ENCODE measurements at places on chromosomes 12 and 14.

GRCh38 chr14:31078766-31079165 lies 52.6 kb upstream of the STRN3 start:
- DNase-seq = no peak

GRCh38 chr12:15222219-15222618 lies 1.0 kb upstream of the RERG start:
- DNase-seq = no peak

DNA sequence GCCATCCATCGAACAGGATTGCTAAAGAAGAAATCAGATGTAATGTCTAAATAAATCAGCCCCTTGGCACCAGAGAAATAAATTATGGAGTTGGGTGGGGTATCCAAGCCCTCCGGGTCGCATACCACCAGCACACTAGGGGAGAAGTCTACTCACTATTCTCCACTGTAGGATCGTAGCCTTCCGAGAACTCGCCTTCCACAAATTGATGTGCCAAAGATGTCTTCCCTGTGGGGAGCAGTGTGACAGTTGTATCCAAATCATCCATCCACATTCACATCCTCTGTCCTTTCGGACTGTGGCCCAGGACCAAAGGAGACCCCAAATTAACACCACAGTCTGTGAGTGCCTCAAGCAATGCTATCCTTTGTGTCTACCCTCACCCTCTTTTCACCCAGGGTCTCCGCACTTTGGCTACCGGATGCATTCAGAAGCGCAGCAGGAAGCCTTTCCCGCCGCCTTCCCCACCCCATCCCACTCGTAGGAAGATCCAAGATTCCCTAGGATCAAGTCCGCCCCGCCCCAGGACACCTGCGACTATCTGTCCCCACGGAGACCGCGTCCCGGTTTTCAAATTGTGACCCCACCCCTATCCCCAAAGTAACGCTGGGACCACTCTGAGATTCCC lies 786 bp downstream of the RHEBL1 start:
- DNase-seq = no peak

- no peak for DNase-seq
Measured at GRCh38 chr14:21589317-21589716, 9.4 kb upstream of the OR10G3 start.

DNA sequence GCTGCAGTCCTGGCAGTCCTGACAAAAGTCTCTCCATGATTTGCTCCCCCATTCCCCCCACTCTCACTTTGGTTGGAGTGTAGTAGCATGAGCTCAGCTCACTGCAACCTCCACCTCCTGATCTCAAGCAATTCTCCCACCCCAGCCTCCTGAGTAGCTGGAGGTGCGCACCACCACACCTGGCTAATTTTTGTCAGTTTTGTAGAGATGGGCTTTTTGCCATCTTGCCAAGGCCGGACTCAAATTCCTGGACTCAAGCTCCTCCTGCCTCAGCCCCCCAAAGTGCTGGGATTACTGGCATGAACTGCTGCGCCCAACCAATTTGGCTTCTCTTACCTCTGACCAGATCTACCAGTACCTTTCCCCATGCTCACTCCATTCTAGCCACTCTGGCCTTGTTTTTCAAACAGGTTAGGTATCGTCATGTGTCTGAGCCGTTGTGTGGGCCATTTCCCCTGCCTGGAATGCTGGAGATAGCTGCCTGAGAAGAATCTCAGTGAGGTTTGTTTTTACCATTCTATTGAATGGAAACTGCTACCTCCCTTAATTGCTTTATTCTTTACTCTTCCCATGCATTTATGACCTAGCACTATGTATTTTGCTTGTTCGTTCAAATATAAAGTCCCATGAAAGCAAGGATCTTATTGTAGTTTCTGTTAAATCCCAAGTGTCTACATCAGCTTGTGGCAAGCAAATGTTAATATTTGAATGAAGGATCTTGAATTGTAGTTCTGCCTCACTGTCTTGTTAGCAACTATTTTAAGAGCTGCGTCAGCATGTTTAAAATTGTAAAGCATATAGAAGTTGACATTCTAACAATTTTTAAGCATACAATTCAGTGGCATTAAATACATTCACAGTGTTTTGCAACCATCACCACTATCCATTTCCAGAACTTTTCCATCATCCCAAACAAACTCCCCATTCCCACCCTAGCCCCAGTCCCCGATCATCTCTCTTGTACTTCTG lies 39.7 kb downstream of the CPSF6 start:
- DNase-seq = no peak

GRCh38 chr14:64676410-64677008 lies 27.7 kb upstream of the PLEKHG3 start:
- no peak for DNase-seq

DNA sequence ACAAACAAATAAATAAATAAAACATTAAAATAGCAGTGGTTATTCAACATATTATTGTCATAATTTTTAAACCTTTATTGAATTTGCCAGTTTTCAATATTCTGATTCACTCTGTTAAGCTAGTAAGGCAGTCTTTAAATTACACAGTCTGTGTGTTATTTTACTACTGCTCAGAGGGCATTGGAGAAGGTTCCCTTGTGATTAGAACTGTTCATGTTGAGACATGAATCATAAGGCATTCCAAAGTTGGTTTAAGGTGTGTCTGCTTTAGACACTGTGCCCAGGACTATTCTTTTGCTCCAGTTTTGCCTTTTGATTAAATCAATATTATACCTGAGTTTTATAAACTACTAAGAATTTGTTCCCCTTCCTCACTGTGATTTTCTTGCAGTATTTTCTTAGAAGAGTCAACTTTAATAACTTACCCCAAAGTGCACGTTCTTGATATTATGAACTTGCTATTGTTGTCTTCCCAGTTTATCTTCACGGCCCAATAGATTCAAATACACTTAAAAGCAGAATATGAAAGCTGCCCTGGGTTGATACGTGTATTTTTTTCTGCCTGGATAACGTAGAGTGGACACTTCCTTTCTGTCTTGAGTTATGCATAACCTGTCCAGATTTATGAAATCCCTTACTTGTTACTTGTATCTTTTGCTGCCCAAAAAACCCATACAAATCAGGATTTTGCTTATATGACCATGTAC lies 105.3 kb upstream of the BCAT1 start:
- no peak for DNase-seq

DNA sequence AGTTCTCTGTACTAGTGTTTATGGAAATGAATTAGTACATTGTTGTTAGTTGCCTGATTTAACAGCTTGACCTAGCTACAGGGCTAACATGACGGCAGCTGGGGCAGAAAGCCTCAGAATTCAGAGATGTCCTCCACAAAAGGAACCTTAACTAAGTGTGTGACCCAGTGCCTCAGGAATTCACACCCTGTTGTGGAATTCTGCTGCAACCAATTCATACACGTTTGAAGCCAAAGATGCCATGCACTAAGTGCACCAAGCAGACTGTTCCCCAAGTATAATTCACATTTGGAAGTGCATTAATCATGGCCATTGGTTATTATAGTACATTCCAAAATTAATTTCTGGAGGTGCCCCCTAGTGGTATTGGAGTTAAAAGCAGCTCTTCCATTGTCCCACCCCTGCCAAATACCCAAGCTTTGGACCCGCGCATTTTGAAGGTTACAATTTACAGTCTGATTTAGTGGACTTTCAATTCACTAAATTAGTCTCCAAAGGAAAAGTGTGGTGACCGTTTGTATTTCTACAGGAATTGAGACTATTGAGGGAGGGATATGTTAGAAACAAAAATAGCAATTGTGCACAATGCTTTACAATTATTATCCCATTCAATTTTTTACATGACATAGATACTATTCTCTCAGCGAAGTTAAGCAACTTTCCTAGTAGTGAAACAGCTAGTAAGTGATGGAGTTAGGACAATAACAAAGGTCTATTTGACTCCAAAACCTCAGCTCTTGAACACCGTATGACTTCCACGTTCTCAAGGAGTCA lies 85.9 kb downstream of the PAX9 start:
- DNase-seq = no peak
